ENCODE measurements at places on chromosomes 11 and 22. TPM values are rescaled to one million over a fixed set of nuclear protein-coding genes. Genes with fewer than 3 reads are reported as not detected.

Gene OR8H3
- not detected for total RNA-seq

Gene DNAJB7
- not detected for total RNA-seq

Gene MYOD1
- total RNA-seq: not detected

Gene SPDYC
- not detected for total RNA-seq

Gene GRIK4
- 0.13 TPM for total RNA-seq

Gene HEPN1
- total RNA-seq: not detected

Gene GDPD4
- total RNA-seq: not detected

Gene CASTOR1
- 7.4 TPM for total RNA-seq

Gene STK33
- 0.78 TPM for total RNA-seq

Gene KDM4D
- total RNA-seq: 1.0 TPM
